ENCODE measurements at places on chromosomes 12 and 14. TPM values are rescaled to one million over a fixed set of nuclear protein-coding genes. Genes with fewer than 3 reads are reported as not detected.

DNA sequence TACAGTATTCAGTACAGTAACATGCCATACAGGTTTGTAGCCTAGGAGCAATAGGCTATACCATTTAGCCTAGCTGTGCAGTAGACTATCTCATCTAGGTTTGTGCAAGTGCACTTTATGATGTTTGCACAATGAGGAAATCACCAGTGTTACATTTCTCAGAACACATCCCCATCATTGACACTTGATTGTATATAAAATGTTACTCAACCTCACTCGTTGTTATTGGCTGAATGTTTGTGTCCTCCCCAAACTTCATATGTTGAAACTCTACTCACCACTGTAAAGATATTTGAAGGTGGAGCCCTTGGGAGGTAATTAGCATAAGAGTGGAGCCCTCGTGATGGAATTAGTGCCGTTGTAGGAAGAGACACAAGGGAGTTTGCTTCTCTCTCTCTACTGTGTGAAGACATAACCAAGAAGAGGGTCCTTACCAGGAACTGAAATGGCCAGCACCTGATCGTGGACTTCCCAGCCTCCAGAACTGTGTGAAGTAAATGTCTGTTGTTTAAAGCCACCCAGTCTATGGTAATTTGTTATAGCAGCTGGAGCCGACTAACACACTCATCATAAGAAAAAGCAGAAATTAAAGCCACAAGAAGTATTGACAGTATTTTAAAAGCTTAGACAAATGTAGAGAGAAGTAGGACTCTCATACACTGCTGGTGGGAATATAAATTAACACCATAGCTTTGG is 3.2 kb upstream of the MED13L start:
- no peak for DNase-seq

GRCh38 chr12:64469455-64470142 is 17.7 kb downstream of the TBK1 start:
- DNase-seq, result no peak

GRCh38 chr12:21894792-21895595 is 46.2 kb downstream of the ABCC9 start:
- no peak for DNase-seq

DNA sequence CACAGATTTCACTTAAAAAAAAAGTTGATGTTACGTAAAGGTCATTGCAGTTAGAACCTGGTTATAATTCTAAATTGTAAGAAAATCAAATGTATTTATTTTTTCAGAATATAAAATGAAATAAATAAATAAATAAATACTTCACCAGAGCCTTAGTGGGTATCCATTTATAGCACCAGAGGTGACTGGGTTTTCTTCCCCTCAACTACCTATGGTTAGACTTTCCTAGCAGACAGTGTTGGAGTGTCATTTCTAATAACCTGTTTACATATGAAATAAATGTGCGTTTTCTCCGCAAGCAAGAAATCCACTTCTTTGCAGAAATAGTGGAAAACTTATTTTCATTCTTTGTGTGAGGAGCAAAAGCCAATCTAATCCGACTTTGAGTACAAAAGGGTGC is 3.3 kb upstream of the MYF5 start:
- DNase-seq, result no peak

Gene NXPH4
- 17.1 TPM for total RNA-seq
